DND-41 (cell line): ENCODE measurements at places on chromosomes 3 and 15.
A peak's percentile ranks its signal among the peaks of the same experiment; 100 is the strongest.

DNA sequence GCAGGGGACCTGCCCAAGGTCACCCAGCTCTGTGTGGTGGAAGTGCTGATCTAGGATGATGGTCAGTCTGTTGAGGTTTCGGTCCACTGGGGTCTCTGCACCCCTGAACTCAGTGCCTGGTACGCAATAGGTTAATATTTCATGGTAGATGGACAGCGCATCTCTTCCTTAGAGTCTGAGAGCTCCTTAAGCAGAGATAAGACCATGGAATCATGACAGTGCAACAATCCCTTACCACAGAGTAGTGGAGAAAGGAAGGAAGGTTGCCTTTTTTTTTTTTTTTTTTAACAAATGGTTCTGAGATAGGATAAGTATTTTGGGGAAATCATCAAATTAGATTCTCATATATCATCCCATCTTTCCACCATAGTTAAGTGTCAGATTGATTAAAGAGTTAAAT is 79.8 kb upstream of the SLC6A1 start:
- DNase-seq = no peak

DNA sequence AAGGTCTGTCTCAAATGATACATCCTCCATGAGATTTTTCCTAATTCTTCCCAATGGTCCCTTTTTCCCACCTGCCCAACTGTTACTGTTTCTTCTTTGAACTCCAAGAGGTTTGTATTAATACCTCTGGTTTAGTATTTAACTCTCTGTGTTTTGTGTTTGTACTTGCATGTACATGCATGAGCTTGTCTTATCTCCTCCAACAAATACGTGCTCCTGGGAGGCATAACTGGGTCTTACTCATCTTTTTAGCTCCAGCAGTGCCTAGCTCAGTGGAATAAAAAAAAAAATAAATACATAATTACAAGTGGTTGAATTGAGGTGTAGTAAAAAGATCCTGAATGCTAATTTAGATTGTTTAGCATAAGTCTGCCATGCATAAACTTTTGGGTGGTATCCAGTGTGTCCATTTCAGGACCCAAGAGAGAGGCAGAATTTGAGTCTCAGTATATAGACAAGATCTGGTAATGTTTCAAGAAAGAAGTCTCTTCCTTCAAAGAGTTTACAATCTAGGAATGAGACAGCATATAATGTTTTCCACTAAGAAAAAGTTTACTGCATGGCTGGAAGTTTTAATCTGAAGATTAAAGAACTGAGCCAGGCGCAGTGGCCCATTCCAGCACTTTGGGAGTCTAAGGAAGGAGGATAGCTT is 1.7 kb upstream of the LYSMD2 start:
- DNase-seq = no peak

DNA sequence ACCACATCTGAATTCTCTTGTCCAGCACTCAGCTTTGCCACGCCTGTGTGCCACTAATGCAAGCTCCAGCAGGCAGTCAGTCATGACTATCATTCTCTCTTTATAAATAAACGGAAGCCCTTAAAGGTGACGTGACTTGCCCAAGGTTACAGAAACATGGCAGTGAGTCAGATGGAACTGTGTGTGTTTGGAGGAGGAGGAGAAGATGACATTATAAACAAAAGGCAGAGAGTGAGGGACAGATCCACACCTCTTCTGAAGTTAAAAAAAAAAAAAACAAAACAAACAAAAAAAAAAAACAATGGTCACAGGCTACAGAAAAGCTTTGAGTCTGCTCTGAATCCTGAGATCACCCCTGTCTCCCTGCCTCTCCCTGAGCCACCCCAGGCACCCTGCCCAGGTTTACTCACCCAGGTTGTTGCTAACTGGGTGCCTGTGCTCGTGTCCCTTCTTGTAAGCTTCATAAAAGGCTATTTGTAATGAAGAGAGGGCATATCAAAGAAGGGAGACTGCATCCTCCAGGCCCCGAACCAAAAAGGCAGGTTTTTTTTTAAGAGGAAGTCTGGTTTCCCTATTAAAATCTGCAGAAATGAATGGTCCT is 119.7 kb upstream of the PHLDB2 start:
- DNase-seq = no peak

DNA sequence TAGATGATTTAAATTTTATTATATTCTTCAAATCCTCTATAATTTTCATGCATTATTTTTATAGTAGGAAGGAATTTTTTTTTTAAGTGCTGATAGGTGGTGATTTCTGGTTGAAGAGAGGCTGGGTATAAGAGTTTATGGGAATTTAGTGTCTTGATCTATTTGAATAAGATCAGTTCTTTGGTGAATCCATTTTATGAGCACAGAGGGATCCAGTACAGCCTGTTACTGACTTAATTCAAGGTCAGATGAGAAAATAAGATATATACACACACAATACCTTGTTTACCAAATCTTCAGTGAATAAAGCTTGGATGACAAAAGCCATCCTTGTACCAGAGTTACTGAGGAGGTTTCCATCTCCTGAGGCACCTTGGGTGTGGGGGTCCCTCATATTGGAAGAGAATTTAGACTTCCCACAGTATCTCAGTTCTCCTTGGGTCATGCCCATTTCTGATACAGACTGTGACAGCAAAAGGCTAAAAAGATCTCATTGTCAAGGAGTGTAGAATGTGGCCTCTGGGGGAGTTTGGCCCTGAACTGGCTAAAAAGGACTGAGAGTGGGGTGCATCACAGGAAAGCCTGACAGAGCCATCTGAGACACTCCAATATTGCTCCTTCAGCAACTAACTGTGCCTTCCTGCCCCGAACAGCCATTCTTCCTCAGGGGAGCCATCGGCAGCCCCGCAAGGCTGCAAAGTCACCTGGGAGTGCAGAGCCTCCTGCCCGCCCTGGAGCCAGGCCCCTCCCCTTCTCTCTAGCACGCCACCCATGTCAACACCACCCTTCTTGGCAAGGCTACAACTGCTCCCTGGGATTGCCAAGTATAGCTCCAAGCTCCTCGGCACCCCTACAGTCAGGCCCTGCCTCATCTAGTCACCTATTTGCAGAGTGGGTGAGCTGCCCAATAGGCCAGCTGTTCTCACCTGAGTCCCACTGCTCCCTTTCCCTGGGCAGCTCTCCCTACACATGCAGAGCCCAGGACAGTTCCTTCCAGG is 43.1 kb upstream of the HACD2 start:
- no peak for DNase-seq

- no peak for DNase-seq
Observed at GRCh38 chr15:82566690-82567089, 26.4 kb upstream of the RPS17 start.

DNA sequence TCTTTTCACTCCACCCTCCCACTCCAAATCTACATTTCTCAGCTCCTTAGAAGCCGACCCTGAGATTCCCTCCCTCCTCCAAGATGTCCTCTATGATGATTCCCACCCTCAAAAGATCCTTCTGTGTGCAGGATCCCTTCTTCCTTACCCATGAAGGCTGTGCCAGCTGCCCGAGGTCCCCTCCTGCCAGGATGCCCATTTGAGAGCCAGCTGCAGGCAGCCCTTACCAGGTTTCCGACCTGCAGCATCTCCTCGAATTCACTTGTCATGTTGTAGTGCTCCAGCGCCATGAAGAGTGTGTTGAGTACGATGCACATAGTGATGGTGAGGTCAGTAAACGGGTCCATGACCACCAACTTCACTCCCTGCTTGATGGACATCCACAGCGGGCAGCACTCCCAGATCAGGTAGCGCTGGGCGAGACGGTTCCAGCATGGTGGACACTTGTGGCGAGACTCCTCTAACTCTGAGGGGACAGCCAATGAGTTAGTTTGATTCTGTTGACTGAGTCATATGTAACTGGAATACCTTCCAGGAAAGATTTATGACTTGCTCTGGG is 51.9 kb downstream of the SCN5A start:
- DNase-seq = no peak

DNA sequence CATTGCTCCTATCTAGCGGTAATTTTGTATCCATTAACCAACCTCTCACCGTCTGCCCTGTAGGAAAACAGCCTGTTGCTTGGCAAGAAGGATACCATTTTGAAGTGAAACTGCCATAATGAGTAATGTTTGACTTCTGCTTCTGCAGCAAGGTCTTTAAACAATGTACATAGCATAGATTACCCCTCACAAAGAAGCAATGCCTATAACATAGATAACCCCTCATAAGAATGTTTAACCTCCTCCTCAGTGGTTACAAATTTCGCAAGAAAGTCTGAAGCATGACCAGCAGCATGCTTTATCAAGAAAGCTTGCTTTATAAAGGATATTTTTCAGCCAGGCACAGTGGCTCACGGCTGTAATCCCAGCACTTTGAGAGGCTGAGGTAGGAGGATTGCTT is 61.2 kb upstream of the MFGE8 start:
- no peak for DNase-seq

GRCh38 chr3:134376385-134376765 is 2.1 kb upstream of the AMOTL2 start:
- DNase-seq = no peak

GRCh38 chr3:45638299-45639043 is 43.9 kb downstream of the LIMD1 start:
- no peak for DNase-seq

DNA sequence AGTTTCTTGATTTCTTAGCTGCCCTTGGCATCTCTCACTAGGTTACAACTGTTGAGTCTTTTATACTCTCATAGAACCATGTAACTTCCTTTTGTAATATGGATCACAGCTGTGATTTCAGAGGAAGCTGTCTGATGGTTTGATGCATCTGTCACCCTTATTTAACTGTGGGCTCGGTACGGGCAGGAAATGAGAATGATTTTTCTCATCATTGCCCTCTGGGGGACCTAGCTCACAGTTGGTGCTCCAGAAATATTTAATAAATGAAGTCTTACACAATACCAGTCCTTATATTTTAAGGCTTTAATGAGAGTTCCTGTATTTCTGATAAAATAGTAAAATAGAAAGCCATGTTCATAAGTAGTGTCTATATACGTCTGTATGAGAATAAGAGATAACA is 151.2 kb downstream of the EBLN2 start:
- DNase-seq = no peak

DNA sequence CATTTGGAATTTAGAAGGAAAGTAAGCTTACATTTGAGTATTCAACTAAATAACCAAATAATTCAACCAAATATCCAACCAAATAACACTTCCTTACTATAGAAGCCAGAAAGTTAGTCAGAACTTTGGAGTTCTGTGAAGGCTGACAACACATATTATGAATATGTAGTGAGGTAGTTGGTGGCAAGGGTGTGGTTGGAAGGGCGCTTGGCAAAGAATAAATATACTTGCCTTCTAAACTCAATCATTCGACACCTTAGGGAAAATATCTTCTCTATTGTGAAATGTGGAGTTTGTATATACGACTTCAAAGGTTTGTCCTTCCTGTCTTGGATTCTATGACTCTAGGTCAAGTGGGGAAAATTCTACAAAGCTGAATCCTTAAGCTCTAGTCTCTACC is 111.7 kb upstream of the OSTN start:
- DNase-seq = no peak

DNA sequence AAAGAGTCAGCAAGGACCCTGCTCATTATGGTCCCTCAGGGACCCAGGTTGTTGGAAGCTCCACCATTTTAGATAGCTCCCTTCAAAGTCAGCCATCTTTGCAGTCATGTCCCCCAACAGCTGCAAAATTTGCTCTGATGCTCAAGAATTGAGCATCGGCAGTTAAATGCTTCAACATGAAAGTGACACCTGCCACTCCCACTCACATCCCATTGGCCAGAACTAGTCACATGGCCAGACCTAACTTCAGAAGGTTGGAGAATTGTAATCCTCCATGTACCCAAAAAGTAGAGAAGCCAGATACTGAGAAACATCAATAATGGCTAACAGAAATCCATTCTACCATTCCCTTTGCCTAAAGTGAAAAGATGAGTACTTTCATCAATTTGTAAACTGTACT is 171.5 kb upstream of the NR2E3 start:
- DNase-seq = no peak

DNA sequence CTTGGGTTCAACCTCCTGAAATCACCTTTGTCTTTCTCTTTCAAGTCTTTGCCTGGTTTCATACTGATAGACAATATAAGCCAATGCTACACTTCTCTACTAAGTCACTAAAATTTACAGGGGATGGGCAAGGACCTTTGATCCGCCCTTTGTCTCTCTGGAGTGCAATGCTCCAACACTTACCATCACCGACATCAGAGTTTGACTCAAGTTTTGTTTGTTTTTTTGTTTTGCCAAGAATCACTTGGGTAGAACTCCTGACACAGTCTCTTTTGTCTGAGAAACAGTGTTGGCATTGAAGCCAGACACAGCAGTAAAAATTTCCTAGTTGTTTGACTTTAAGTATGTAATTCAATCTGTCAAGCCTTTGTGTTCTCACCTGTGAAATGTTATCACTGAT is 29.3 kb downstream of the NFKBIZ start:
- DNase-seq = no peak

GRCh38 chr3:123781571-123782275 is 102.4 kb downstream of the MYLK start:
- DNase-seq = no peak

GRCh38 chr3:32239307-32240158 is 1.1 kb downstream of the CMTM8 start:
- DNase-seq = peak; percentile 16

GRCh38 chr3:27560484-27561056 is 76.4 kb upstream of the SLC4A7 start:
- no peak for DNase-seq

DNA sequence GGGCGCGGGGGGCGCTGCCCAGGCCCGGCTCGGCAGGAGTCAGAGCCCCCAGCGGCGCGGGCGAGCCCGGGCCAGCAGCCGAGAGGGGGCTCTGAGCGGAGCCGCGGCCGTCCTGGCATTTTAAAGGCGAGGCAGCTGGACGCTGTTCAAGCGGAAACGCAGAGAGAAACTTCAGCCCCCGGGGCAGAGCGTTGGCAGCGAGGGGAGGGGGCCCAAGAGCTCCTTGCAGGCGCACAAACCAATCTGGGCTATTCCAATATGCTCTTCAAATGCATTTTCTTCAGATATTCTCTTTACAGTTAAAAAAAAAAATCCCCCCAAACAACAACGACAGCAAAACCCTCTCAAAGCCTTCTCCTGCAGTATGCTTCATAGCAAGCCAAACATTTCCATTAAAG is at the start of gene CTXND1:
CTXND1 (minus strand) TSS at position 93 of the 398 bp plus-strand sequence. CDS start 50,264 bp downstream, outside the sequence.
- no peak for DNase-seq

GRCh38 chr3:179292450-179292849 is 30.4 kb upstream of the ZNF639 start:
- DNase-seq = no peak

DNA sequence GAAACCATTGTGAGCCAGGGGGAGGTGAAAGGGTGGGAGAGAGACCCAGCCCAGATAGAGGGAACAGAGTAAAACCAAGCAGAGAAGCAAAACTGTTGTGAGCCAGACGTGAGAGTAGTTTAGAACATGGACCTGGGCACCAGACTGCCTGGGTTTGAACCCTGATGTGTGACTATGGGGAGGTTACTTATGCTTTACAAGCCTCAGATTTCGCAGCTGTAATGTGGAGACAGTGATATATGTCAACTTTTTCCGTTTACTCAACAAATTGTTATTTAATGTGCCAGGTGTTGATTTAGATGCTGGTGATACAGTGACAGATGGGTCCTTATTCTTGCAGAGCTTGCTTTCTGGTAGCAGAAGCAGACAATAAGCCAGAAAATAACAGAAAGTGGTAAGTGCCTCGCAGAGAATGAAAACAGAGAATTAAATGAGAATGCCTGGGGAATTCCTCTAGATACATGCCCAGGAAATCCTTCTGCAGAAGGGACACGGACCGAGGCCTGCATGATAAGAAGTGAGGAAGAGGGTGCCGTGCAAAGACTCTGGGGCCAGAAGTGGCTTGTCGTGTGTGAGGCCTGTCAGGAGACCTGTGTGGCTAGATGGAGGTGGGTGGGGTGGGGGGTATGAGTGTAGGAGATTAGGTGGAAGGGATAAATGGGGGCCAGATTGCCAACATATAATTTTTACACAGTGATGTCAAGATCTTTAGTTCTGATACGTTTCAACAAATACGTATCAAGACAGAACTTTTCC is 15.0 kb downstream of the KAT2B start:
- DNase-seq = no peak

- no peak for DNase-seq
Observed at GRCh38 chr3:110624576-110624975, 447.0 kb upstream of the NECTIN3 start.
